ENCODE measurements at places on chromosomes 7 and 10.

DNA sequence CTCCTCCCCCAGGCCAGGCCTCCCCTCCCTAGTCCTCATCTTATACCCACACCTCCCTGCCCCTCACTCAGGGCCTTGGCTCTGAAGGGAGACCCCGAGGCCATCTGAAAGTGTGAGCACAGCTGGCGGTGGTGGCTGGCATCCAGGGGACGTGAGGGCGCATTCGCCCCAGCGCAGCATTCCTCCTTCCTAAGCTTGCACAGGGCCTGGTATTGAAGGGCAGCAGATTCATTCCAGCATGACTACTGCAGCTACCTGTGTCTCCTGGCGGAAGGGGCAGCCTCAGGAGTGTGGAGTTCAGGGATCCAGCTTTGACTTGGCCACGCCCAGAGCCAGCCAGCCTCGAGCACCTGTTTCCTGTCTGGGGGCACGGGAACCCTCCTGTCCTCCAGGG is 72.6 kb downstream of the PARP12 start:
- no peak for DNase-seq

GRCh38 chr7:132519936-132520335 is 56.3 kb downstream of the PLXNA4 start:
- no peak for DNase-seq

DNA sequence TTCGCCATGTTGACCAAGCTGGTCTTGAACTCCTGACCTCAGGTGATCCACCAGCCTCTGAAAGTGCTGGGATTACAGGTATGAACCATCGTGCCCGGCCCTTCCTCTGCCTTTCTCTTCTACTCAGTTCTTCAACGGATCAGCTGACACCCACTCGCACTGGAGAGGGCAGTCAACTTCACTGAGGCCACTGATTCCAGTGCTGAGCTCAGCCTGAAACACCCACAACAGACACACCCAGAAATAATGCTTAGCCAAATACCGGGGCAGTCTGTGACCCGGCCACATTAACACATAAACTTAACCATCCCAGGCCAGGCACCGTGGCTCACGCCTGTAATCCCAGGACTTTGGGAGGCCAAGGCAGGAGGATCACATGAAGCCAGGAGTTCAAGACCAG is 119.3 kb upstream of the CHST15 start:
- no peak for DNase-seq

DNA sequence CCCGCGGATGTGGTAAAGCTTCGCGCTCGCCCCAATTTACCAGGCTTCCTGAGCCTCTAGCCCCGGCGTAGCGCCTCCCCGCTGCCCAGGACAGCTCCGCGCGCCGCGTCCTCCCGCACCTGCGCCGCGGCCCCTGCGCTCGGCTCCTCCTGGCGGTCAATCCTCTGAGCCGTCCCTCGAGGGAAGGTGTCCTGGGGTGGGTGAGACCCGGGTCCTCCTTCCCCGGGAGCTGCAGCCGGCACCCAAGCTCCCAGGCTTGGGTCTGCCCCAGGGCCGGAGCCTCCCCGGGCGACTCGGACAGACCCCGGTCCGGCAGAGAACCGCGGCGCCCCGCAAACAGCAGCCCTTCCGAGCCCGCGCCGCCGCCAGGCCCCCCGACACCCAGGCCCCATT is 512 bp downstream of the OSBPL3 start:
- DNase-seq = no peak

DNA sequence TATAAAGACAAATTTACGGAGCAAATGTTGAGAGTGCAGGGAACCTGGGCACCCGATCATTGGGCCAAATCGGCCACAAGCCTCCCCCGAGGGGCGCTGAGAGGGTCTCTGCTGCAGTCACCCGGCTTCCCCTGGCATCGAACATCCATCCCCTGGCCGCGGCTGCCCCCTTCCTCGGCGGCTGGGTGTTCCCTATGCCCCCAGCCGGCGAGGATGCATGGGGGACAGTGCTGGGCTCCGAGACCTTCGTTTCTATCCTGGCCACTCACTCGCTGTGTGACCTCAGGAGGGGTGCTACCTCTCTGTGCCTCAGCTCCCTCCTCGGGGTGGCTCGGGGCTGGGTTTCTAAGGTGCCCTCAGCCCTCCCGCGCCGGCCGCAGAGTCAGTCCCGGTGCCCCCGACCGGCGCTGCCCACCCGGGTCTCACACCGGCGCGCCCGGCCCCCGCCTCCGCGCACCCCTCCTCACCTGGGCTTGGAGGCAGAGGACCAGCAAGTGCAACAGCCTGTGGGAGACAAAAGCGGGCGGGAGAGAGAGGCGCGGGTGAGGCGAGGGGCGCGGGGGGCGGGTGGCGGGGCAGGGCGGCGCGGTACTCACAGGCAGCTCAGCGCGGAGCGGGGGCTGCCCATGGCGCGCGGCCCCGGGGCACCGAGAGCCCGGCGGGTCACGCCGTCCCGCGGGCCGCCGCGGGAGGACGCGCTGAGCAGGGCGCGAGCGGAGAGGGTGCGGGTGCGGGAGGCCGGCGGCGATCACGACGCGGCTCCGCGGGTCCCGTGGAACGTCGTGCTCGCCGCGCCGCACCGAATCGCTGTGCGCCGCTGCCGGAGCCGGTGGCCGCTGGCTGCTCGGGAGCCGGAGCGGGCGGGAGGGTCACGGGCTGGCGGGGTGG is at the start of gene FGF8:
TSS of gene FGF8 (minus strand) at position 842 of the 888 bp plus-strand sequence. CDS start at position 628, 214 bp downstream.
- no peak for DNase-seq

Data from SIG-M5 (cell line).